Activated CD8-positive, alpha-beta T cell treated with anti-CD3 and anti-CD28 coated beads for 36 hours (primary cell): ENCODE measurements at places on chromosomes 16 and 17. TPM values are rescaled to one million over a fixed set of nuclear protein-coding genes. Genes with fewer than 3 reads are reported as not detected.
A peak's percentile ranks its signal among the peaks of the same experiment; 100 is the strongest.

Gene SPATA22
- total RNA-seq = not detected

GRCh38 chr17:13541032-13541480 is 60.7 kb downstream of the HS3ST3A1 start:
- H3K27me3 ChIP-seq = peaks cover 2% of the 10 kb centered on the region
- H3K4me1 ChIP-seq = no peaks in the 10 kb centered on the region
- no peak overlapping the region for H3K4me3 ChIP-seq
- H3K27ac ChIP-seq = no peak overlapping the region

GRCh38 chr16:66508248-66508913 is 41.5 kb downstream of the TK2 start:
- no peak for DNase-seq
- no peaks in the 10 kb centered on the region for H3K27me3 ChIP-seq
- peaks cover 7% of the 10 kb centered on the region for H3K4me1 ChIP-seq
- no peak overlapping the region for H3K4me3 ChIP-seq
- no peak overlapping the region for H3K27ac ChIP-seq

GRCh38 chr17:29575511-29576213 is 7.2 kb downstream of the TP53I13 start:
- no peaks in the 10 kb centered on the region for H3K27me3 ChIP-seq
- H3K27ac ChIP-seq = no peak overlapping the region
- H3K4me3 ChIP-seq = no peak overlapping the region
- no peak for DNase-seq
- H3K4me1 ChIP-seq = peaks cover 24% of the 10 kb centered on the region

Gene ZPBP2
- not detected for total RNA-seq

DNA sequence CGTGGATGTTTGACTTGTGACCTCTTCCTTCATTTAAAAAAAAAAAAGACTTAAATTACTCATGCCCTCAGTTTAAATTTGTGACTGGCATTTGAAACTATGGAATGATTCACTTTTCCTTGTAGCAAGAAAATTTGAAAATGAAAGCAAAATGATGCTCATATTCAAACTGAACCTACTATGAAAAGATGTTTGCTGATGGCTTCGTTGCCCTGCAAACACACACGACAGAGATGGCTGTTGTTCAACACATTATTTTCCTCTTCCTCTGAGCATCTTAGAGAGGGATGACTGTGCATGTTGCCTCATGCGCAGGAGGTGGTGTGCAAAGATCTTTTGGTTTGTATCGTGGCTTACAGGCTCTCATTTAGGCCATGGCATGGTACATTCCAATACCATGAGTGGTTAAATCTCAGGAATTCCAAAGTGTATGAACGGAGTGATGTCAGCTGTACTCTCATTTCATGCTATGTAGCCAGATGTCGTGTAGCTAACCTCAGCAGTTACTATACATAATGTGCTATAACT is 164.5 kb downstream of the PRKCA start:
- DNase-seq = peak; percentile 80
- H3K4me3 ChIP-seq = peak overlapping the region; percentile 44
- H3K27me3 ChIP-seq = no peaks in the 10 kb centered on the region
- peaks cover 69% of the 10 kb centered on the region for H3K4me1 ChIP-seq
- H3K36me3 ChIP-seq = peaks cover 16% of the 10 kb centered on the region

Gene OSBPL7
- total RNA-seq = 18.0 TPM

DNA sequence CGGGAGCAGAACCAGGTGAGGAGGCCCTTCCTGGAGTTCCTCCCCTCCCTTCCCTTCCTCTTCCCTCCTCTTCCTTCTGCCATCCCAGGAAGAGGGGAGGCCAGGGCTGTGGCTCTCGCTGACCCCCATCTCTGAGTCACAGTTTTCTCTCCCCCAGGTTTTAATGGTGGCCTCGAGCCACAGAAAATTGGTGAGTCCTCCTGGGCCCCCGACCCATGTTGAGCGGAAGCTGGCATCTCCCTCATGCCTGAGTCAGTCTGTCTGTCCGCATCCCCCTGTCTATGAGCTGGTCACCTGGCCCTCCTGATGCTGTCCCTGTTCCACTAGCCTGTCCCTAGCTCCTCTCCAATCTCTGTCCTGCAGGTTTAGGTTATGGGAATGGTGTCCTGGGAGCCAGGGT is 12.8 kb upstream of the CLDN9 start:
- peaks cover 3% of the 10 kb centered on the region for H3K27me3 ChIP-seq
- no peaks in the 10 kb centered on the region for H3K36me3 ChIP-seq
- H3K4me1 ChIP-seq = no peaks in the 10 kb centered on the region
- no peak for DNase-seq

DNA sequence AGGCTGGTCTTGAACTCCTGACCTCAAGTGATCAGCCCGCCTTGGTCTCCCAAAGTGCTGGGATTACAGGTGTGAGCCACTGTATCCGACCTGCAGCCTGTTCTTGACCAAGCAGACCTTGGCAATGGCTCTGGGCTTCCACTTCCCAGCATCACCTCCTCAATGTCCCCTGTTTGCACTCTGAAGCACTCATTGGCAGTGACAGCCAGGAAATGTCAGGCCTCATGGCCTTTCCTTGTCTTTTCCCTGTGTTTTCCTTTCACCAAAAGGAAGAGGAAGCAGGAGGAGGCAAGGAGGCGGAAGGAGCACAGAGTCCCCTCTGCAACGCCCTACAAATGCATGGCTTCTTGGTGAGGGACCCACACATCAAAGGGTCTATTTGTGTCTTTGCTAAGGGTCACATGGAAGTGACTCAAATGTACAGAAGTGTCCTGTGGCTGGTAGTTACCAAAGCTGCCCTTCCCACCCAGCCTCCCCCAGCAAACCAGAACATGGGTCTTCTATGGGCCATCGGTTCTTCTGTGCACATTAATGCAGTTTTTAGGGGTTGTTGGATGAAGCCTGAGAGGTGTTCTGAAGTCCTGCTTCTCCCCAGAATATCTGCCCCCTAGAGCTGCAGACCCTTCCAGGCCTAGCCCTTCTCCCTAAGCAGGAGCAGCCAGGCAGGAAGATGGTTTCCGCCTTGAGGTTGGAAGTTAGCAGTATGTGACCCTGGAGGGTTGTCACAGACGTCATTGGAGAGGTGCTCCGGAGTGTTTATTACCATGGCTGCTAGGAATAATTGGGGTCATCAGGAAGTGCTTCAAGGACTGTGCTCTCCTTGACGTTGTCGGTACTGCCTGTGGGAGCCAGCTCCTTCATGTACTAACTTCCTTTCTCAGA is 60.8 kb downstream of the WIPI1 start:
- DNase-seq = no peak
- H3K4me1 ChIP-seq = peaks cover 35% of the 10 kb centered on the region
- H3K4me3 ChIP-seq = no peak overlapping the region

GRCh38 chr17:7217113-7217987 is 2.3 kb downstream of the DLG4 start:
- H3K27ac ChIP-seq = peak overlapping the region; percentile 72
- peaks cover under 1% of the 10 kb centered on the region for H3K27me3 ChIP-seq
- peak; percentile 38 for DNase-seq
- peaks cover 15% of the 10 kb centered on the region for H3K36me3 ChIP-seq

- peaks cover 22% of the 10 kb centered on the region for H3K27me3 ChIP-seq
- H3K36me3 ChIP-seq = no peaks in the 10 kb centered on the region
- H3K27ac ChIP-seq = no peak overlapping the region
- H3K4me1 ChIP-seq = no peaks in the 10 kb centered on the region
- DNase-seq = no peak
These were observed 71.9 kb downstream of the NXN start for GRCh38 chr17:907725-908124.

GRCh38 chr16:23902034-23902747 is 66.4 kb downstream of the PRKCB start:
- H3K4me1 ChIP-seq = peaks cover 74% of the 10 kb centered on the region
- DNase-seq = no peak
- no peak overlapping the region for H3K4me3 ChIP-seq
- H3K36me3 ChIP-seq = peaks cover 14% of the 10 kb centered on the region

DNA sequence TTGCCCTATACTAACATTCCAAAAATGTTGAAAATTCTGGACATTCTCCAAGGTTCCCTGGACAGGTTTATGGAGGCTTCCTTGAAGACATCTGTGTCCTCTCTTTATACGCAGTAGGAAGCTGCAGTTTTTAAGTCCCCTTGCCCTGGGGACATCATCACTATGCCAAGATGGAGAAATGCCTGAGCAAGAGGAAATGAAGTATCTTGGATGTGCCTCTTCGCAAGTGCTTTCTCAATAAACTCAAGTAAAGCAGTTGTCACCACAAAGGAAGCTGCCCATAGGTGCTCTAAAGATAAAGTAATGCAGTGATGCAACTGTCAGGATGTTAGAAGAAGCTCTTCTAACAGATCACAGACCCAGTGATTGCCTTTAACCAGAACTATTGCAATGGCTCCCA is 71.0 kb downstream of the CDYL2 start:
- H3K27me3 ChIP-seq = no peaks in the 10 kb centered on the region
- peaks cover 3% of the 10 kb centered on the region for H3K36me3 ChIP-seq
- no peak overlapping the region for H3K27ac ChIP-seq
- no peak overlapping the region for H3K4me3 ChIP-seq
- peaks cover 2% of the 10 kb centered on the region for H3K4me1 ChIP-seq

GRCh38 chr17:35086931-35087573 is 23.5 kb upstream of the RFFL start:
- peaks cover 2% of the 10 kb centered on the region for H3K36me3 ChIP-seq
- no peaks in the 10 kb centered on the region for H3K27me3 ChIP-seq
- DNase-seq = peak; percentile 21
- peak overlapping the region; percentile 94 for H3K27ac ChIP-seq
